ENCODE measurements at places on chromosomes 11 and 22.

DNA sequence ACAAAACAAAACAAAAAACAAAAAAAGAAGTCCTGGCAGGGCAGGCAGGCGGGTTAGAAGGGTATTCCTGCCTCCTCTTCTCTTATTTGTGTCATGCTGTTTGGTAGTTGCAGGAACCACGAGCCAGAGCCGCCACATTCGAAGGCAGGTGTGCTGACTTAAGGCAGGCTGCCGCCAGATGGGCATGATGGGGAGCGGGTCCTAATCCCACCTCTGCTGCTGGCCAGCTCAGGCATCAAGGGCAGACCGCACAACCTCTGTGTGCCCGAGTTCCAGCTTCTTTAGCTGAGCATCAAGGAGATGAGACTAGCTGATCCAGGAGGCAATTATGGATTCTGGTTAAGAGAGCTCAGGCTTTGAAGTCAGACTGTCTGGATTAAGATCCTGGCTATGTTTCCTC lies 12.1 kb downstream of the OAF start:
- no peak for DNase-seq

- no peak for DNase-seq
Observed at GRCh38 chr11:45756384-45757010, 48.5 kb upstream of the SLC35C1 start.

- DNase-seq: peak; percentile 11
Observed at GRCh38 chr22:49966774-49967705, 6.5 kb downstream of the PIM3 start.

DNA sequence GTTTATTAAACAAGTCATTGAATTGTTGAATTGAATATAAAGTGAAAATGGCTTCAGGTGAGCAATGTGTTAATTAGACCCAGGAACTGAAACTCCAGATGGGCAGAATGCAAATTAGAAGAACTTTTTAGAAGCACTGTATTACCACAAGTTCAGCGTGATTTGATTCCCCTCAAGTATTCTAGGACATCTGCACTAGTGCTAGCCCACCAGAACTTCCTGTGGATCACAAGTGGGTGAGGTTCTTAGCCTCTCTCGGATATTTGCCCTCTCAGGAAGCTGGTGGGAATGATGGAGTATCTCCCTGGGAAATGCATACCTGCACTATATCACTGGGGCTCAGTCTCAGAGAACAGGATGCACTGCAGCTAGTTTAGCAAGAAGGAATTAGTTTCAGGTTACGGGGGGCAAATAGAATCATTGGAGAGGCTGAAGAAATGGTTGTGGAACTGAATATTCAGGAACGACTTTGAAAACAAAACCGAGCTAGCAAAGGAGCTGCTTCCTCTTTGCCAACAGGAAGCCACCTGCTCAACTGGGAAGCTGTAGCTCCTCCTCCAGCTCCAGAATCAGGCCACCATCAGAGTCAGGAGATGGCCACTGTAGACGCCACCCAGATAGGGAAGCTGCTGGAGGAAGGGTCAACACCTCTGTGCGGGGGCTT lies 74.3 kb downstream of the DHCR7 start:
- no peak for DNase-seq

GRCh38 chr11:2525941-2526807 lies 81.4 kb downstream of the KCNQ1 start:
- peak; percentile 1 for DNase-seq

DNA sequence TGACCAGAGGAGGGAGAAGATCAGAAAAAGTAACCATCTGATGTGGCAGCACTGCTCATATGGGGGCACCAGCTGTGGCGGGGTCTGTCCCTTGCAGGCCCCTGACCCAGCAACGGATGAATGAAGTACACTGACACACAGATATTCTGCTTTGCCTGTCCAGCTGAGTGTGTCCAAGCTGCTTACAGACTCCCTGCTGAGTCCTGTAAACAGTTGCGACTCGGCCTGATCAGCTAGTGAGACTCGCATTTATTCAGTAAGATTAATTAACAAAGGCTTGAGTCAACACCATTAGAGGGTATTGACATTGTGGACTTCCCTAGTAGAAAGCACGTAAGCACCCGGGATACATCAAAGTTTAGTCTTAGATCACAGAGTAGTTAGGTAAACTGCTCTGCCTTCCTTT lies 15.3 kb upstream of the OR10D3 start:
- no peak for DNase-seq

DNA sequence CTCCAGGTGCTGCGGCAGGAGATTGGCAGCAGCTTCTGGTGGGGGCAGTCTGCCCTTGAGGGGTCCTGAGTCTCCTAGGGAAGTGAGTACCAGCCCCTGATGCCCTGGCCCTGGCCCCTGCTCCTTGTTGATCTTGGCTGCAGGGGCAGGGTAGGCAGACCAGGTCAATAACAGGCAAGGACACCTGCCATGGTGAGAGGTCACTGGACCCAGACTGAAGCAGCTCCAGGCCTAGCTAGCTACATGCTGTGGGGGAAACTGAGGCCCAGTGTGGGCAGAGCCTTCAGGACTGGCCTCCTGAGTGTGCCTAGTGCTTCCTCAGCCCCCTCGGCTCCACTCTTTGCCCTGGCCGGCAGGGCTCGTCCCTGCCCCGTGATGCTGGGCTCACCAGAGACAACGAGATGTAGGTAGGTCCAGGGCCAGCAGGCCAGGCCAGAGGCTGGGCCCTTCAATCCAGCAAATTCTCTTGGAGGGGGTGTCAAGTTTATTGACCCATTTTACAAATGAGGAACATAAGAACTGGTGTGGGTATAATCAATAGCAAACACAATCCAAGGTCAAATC lies 20.4 kb downstream of the RTN4R start:
- DNase-seq: no peak
